ENCODE measurements at places on chromosomes 3 and 15.

DNA sequence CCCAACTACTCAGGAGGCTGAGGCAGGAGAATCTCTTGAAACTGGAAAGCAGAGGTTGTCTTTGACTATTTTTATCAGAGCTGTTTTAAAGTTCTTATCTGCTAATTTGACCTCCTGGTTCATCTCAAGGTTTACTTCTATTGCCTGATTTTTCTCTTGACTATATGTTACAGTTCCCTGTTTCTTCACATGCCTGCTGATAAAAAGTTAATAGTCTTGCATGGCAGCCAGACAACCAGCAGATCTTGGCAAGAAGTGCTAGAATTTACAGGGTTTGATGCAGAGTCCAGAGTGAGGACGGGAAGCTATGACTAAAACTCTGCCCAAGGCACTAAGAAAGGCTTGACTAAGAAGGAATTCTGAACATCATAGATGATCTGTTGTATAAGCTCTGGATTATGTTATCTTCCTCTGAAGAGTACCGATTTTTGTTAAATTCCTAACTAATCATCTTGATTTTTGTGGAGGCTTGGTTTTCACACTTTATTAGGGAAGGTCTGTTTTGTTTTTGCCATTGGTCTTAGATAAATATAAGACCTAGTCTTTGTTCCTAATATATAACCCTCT is 85.9 kb downstream of the CHSY1 start:
- DNase-seq, result no peak

GRCh38 chr15:82150645-82151044 is 104.8 kb upstream of the MEX3B start:
- DNase-seq, result no peak

GRCh38 chr15:39803016-39803415 is 20.4 kb upstream of the FSIP1 start:
- no peak for DNase-seq

DNA sequence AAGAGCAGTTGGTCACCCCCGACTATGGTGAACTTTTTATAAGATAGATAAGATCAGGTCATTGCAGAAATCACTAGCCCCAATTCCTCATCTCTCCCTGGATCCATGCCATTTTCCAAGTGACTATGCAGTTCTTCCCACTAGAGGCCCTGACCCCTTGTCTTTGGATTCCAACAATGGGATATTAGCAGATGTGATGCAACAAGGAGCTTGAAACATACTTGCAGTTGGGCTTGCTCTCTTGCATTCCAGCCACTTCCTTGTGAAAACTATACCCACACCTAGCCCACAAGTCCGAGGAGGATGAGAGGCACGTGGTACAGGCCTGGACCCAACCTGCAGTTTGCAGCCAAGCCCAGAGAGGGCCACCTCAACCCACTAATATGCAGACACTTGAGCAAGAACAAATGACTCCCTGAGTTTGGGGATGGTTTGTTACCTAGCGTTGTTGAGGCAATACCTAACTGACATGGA is 60.6 kb downstream of the SUCLG2 start:
- no peak for DNase-seq

GRCh38 chr3:72944696-72945095 is 51.9 kb upstream of the PPP4R2 start:
- no peak for DNase-seq

GRCh38 chr3:147090461-147090860 is 315.9 kb downstream of the ZIC4 start:
- DNase-seq, result no peak

- peak; percentile 60 for DNase-seq
Measured at GRCh38 chr3:197501879-197502620, 53.7 kb downstream of the BDH1 start.

DNA sequence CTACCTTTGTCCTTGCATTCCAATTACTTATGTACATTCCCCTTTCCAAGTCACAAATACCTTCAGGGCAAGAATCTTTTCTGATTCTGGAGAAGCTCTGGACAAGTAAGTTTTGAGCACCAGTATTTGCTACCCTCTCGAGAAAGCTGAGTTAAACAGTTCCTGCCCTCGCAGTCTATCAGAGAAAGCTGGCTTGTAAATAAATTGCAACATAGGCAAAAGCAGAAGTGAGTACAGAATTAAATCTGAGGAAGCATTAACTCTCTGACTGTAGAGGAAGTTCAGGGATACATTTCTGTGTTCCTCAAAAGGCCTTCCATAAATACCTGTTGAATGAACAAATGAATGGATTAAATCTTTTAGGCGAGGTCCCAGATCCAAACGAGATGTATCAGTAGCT is 1.2 kb downstream of the OSBPL11 start:
- DNase-seq, result no peak

GRCh38 chr15:85430406-85431204 is 50.2 kb downstream of the AKAP13 start:
- DNase-seq, result no peak

GRCh38 chr15:40245666-40246450 is 7.0 kb downstream of the PAK6 start:
- DNase-seq, result no peak

- no peak for DNase-seq
Measured at GRCh38 chr15:67130166-67130565, 64.8 kb downstream of the SMAD3 start.

DNA sequence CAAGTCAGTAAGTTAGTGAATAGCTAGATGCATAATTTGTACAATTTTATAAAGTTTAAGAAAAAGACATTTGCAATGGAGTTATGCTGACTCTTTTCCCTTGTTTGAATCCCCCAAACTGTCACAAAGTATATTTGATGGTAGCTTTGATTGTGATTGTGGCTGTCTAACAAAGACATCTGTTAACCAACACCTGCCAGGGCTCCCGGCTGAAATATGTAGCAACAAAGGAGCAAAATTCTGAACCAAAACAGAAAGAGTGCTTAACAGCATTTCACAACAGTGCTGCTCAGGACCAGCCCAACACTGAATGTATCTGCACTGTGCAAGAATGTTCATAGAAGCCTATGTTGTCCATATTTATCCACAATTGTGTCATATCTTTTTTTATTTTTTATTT is 39.4 kb downstream of the LEO1 start:
- no peak for DNase-seq

GRCh38 chr15:57589281-57589680 is 2.4 kb upstream of the MYZAP start:
- no peak for DNase-seq

DNA sequence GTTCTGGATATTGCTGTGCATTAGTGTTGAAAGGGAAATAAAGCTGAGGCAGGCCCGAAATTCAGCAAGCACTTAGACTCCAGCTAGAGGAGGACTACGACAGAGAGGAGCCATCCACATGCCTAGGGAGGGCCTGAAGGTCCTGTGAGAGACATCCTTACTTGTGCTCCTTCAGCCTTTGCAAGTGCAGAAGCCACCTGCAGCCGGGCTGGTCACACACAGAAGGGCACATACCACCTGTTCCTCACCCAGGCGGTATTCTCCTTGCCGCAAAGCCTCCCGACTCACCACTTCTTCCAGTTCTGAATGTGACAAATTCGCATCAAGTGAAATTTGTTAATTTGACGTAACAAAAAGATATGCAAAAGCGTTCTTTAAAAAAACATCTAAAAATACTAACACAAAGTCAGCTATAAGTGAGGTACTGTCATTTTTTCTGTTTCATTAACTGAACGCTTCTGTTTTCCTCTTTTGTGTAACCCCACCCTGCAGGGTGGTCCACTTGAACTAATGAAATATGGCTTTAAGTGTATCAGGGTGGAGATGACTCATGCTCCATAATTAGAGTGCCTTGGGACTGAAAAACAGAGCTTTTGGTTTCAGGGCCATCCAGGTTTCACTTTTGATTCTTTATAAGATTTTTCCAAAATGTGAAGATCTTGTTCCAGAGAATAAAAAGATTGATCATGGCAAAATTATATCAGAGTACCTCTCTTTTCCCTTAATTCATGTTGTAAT is 467.9 kb upstream of the ATP11B start:
- DNase-seq, result no peak

DNA sequence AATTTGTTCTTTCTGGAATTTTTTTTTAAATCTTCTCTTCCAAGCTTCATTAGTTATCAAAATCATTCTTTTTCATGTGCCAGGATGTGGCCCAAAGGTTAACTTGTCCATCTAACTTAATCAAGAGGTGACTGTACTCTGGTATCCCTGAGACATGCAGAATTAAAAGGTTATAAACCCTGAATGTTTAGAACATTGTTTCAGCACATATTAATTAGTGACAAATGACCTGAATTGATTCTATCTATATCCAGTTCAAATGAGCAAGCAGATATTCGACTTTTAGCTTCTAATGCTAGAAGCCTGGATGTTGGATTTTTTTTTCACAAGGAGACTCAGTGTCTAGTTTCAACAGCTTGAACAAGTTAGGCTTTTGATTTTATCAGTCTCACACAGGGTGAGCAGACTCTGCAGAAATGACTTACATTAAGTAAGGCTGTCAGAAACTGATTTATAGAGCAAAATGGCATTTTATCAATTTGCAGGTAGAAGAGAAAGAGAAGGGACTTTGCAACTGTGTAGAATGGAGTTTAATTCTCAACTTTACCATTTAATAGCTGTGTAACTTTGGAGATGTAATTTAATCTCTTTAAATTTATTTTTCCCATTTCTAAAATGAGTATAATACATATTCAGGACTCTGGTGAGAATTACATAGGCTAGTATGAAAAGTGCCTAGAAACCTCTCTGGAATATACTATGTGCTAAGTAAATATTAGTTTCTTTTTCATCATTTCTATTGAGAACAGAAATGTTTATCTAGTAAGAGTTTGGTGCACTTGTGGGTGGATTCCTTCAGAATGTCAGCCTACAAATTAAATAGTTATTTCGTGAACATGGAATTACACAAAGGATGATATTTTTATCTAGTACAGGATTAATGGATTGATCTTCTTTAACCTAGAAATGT is 100.0 kb downstream of the ALCAM start:
- DNase-seq, result no peak

DNA sequence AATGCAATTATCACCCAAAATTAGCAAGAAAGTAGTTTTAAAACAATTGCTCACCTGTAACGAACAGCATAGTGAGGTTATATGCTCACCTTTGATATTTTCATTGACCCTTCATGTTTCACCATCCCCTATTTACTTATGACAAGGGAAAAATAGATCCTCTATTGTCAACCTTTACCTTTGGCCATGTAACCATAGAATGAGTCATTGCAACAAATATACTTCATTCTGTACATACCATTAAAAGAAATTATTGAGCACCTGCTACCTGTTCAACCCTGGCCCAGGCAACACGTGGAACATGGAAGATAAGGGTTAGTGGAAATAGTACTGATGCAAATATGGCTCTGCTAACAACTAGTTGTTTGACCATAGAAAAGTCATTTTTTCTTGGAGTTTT is 20.2 kb downstream of the LSAMP start:
- no peak for DNase-seq

- no peak for DNase-seq
Measured at GRCh38 chr3:132378048-132378762, 39.1 kb upstream of the DNAJC13 start.

- no peak for DNase-seq
Measured at GRCh38 chr15:39781967-39782302, 706 bp downstream of the FSIP1 start.

GRCh38 chr3:140128217-140128616 is 193.2 kb downstream of the CLSTN2 start:
- no peak for DNase-seq

DNA sequence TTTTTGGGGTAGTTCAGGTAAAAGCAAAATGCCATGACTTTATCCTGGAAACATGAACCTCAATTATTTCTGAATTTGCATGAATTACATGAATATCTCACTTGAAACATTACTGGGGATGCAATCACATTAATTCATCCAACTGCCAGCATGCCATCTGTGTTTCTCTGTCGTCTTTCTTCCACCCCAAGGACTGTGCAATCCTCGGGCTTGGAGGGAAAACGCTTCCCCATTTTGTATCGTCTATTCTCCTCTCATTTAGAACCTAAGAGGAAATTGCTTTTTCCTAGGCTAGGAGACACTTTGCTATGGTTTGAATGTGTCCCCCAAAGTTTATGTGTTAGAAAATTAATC is 109.4 kb downstream of the SQOR start:
- no peak for DNase-seq

DNA sequence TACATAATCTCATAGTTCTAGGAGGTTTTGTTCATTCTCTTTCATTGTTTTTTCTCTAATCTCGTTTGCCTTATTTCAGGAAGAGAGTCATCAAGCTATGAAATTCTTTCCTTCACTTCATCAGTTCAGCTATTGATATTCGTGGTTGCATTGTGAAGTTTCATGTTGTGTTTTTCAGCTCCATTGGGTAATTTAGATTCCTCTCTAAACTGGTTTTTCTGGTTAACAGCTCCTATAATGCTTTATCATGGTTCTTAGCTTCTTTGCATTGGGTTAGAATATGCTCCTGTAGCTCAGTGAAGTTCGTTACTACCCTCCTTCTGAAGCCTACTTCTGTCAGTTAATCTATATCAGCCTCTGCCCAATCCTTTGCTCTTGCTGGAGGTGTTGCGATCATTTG is 69.4 kb upstream of the CD96 start:
- DNase-seq, result no peak

- no peak for DNase-seq
Measured at GRCh38 chr15:74369084-74369745, 1.8 kb upstream of the CYP11A1 start.

- DNase-seq, result no peak
Measured at GRCh38 chr3:186381424-186382216, 19.6 kb upstream of the DGKG start.

DNA sequence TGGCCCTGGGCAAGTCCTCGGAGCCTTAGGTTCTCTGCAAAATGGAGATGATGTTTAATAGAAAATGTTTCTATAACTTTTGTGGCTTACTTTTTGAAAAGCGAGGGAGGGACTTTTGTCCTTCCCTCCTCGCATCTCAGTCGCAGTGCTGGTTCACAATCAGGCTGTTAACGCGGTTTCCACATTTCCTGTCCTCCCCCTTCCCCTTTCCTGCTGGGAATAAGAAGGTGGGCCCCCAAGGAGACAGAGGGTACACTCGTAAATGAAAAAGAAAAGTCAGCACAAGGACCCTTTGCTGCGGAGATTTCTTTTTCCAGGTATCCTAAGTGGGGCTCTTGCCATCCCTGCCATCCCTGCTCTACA is 29.5 kb downstream of the ARHGAP31 start:
- DNase-seq, result no peak

DNA sequence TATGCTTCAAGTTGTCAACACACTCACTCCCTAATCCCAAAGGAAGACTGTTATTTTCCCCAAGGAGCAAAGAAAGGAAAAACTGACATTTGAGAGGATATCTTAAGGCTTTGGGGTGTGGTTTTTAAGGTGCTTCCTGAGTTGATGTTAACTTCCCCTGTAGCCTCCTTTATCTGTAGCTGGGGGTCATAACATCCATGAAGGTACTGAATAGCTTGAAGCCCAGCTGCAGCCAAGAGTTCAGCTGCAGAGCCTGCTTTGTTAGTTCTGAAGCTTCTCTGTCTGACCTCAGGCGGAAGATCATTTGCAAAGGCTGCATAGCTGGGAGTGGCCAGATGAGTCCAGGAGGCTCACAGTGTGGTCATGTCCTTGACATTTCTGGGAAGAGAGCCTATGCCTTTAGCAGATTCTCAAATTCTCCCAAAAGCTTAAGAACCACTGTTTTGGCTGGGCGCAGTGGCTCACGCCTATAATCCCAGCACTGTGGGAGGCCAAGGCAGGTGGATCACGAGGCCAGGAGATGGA is 165.4 kb downstream of the SV2B start:
- no peak for DNase-seq

Measured in NCI-H2107 (cell line).